ENCODE measurements at places on chromosomes 13 and 19. TPM values are rescaled to one million over a fixed set of nuclear protein-coding genes. Genes with fewer than 3 reads are reported as not detected.

- no peak for DNase-seq
Measured at GRCh38 chr19:3178973-3179738, 587 bp downstream of the S1PR4 start.

GRCh38 chr19:1308718-1309117 lies 23.0 kb downstream of the EFNA2 start:
- DNase-seq: no peak

Gene CCDC169
- total RNA-seq: 1.5 TPM

Gene CPT1C
- total RNA-seq: 2.4 TPM

DNA sequence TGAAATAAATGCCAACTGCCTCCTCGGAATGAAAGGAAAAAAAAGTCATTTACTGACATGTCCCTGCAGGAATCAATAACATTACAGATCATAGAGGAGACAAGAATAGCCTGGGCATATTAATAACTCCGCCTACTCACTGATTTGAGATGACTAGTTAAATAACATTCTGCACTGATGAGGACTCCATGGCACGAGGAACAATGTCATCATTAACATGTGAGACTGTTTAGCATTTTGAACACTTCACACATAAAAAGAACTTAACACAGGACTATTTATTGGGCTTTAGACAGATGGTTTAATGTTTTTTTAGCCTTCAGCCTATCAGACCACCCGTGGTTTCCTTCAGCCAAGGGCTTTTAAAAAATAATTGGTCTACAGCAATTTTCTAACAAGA lies 170.1 kb downstream of the OLFM4 start:
- no peak for DNase-seq

Gene ZNF536
- total RNA-seq: not detected

Gene SLITRK1
- not detected for total RNA-seq

- DNase-seq: no peak
Measured at GRCh38 chr19:30394481-30395151, 22.4 kb downstream of the ZNF536 start.

DNA sequence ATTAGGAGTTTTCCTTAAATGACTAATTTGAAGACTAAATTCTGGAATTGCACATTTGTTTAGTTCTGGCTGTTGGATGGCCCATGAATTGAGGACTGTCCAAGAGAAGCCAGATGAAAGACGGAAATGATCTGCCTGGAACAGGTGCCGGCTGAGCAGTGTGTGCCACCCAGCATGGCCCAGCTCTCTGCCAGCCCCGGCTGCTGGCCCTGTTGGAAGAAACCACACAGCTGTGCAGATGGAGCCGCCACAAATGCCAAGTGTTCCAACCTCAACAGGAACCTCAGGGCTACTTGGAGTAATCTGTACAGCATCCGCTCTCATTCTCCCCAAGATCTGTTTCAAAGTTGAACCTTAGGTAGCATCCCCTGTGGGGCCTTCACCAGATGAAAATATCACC lies 67.0 kb upstream of the STARD13 start:
- no peak for DNase-seq

- DNase-seq: peak; percentile 63
Measured at GRCh38 chr19:7699417-7700401, 2.2 kb downstream of the FCER2 start.

Gene KIR2DL3
- total RNA-seq: not detected

Gene SKA3
- 1.8 TPM for total RNA-seq

DNA sequence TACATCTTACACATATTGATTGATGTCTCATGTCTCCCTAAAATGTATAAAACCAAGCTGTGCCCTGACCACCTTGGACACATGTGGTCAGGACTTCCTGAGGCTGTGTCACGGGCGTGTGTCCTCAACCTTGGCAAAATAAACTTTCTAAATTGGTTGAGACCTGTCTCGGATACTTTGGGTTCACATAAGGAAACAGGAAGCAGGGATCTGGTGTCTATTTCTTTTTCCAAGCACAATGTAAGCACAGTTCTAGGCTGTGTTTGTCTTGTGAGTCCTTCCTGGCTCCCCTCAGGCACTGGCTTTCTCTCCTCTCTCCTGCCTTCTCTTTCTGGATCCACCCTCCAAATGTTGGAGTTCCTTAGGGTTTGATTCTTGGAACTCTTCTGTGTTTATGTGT lies 27.6 kb upstream of the TPT1 start:
- peak; percentile 81 for DNase-seq

Gene TICAM1
- total RNA-seq: 2.3 TPM

DNA sequence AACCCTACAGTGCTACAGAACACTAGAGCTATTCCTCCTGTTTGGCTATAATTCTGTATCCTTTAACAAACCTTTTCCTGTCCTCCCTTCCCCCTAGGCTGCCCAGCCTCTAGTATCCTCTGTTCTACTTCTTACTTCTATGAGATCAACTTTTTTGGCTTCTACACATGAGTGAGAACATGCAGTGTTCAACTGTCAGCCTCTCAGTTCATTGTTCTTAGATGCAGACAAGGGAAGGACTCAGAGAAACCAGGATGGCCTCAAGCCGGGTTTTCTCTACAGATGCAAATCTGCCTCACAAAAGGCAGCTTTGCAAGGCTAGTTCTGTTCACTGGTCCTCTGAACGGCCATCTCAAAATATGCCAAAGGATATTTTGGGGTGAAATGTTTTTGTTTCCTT lies 18.4 kb downstream of the AMER2 start:
- no peak for DNase-seq

Gene DAND5
- total RNA-seq: not detected

Gene CRTC1
- total RNA-seq: 1.3 TPM

- no peak for DNase-seq
Measured at GRCh38 chr19:1685046-1685445, 32.6 kb upstream of the TCF3 start.

GRCh38 chr13:50485979-50486935 lies 357.2 kb downstream of the DLEU7 start:
- peak; percentile 12 for DNase-seq

DNA sequence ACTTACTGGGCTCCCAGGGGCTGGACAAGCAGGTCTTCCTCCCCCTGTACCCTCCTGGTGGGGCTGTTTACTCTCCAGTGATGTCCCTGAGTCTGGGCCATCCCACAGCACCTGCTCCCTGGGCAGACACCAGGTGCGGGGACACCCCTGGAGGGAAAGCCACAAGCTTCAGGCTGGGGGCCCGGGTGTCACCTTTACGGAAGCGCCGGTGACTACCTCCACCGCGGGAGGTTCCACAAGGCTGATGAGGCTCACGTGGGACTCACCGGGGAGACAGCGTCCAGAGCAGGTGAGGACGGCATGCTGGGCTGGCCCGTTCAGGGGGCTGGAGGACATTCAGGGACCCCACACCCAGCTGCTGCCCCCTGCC lies 24.9 kb downstream of the NFILZ start:
- no peak for DNase-seq

- DNase-seq: peak; percentile 90
Measured at GRCh38 chr13:50198508-50198907, 183.3 kb downstream of the KCNRG start.

Gene SIX5
- total RNA-seq: 2.1 TPM

GRCh38 chr19:11451871-11452619 lies 16.6 kb downstream of the PRKCSH start:
- no peak for DNase-seq

Gene ELAVL3
- not detected for total RNA-seq

Gene LGALS7
- 11.3 TPM for total RNA-seq

- DNase-seq: no peak
Measured at GRCh38 chr19:11581740-11582139, 4.3 kb upstream of the ACP5 start.

DNA sequence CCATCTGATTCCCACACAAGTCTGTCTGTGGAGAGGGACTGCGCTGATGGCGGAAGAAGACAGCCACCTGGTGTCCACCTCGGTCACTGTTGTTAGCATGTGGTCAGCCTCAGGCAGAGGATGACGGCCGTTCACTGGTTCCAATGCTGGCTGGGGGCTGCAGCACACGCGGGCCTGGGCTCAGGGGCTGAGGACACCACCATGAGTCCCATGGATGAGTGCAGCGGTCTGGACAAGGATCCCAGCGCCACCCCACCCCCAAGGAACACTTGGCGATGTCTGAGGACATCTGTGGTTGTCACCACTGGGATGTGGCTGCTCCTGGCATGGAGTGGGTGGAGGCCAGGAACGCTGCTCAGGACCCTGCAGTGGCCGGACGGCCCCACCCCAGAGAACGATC lies 10.9 kb downstream of the DPP9 start:
- DNase-seq: no peak

GRCh38 chr13:49023431-49023830 lies 47.7 kb downstream of the FNDC3A start:
- peak; percentile 87 for DNase-seq
